ENCODE measurements at places on chromosomes 13 and 19. TPM values are rescaled to one million over a fixed set of nuclear protein-coding genes. Genes with fewer than 3 reads are reported as not detected.

- H3K36me3 ChIP-seq = no peaks in the 10 kb centered on the region
- no peaks in the 10 kb centered on the region for H3K4me1 ChIP-seq
- H3K27me3 ChIP-seq = no peaks in the 10 kb centered on the region
- no peak overlapping the region for H3K27ac ChIP-seq
- no peak overlapping the region for H3K4me3 ChIP-seq
These were observed 73.6 kb upstream of the ATP12A start for GRCh38 chr13:24606486-24607170.

Gene VSTM2B
- polyA plus RNA-seq = not detected

Gene CGB2
- 0.64 TPM for polyA plus RNA-seq

DNA sequence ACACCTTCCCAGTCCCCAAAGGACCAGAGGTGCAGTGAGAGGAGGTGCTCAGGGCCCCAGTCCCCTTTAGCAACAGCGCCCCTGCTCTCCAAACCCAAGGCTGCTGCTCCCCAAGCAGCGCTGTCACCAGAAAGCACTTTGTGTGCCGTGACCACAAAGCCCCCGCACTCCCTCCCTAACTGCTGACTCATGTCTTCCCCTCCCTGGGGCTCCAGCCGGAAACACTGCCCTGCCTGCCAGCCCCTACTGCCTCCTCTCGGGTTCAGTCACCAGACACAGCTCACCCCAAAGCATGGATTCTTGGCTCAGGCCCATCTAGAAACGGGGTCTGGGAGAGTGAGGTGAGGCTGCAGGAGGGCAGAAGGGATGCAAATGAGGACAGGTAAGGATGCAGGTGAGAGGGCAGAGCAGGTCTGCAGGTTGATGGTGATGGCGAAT lies 4.9 kb upstream of the TNFSF14 start:
- no peak overlapping the region for H3K27ac ChIP-seq
- peaks cover 35% of the 10 kb centered on the region for H3K27me3 ChIP-seq
- no peak overlapping the region for H3K4me3 ChIP-seq
- no peak for DNase-seq

Gene B3GNT8
- polyA plus RNA-seq = not detected

- DNase-seq = no peak
- no peaks in the 10 kb centered on the region for H3K27me3 ChIP-seq
- peak overlapping the region; percentile 92 for H3K27ac ChIP-seq
- peaks cover 7% of the 10 kb centered on the region for H3K4me1 ChIP-seq
- peak overlapping the region; percentile 98 for H3K4me3 ChIP-seq
- peaks cover 12% of the 10 kb centered on the region for H3K36me3 ChIP-seq
These were observed 399 bp upstream of the ZNF136 start for GRCh38 chr19:12162513-12162881.

DNA sequence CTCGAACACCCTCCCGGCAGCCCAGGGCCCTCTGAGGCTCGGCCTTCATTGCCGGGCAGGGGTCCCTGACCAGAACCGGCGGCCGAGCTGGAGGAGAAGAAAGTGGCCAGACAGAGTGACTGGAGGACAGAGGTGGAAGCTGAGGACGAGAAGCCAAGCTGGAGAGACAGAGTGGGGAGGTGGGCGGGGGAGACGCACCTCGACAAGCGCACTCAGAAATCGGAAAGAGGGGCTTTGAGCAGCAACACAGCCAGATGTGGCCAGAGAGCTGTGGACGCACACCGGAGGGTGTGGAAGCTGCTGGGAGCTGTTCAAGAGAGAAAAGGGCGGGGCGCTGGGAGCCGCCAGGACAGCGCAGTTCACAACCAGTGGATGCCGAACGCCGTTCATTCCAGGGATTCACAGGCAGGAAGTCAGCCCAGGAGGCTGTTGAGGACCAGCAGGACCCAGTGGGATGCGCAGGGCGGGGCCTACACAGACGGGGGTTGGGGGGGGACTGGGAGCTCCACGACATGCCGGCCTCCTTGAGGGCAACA lies 28.2 kb upstream of the C13orf46 start:
- no peak overlapping the region for H3K27ac ChIP-seq
- H3K27me3 ChIP-seq = no peaks in the 10 kb centered on the region
- no peak for DNase-seq
- H3K4me3 ChIP-seq = no peak overlapping the region

DNA sequence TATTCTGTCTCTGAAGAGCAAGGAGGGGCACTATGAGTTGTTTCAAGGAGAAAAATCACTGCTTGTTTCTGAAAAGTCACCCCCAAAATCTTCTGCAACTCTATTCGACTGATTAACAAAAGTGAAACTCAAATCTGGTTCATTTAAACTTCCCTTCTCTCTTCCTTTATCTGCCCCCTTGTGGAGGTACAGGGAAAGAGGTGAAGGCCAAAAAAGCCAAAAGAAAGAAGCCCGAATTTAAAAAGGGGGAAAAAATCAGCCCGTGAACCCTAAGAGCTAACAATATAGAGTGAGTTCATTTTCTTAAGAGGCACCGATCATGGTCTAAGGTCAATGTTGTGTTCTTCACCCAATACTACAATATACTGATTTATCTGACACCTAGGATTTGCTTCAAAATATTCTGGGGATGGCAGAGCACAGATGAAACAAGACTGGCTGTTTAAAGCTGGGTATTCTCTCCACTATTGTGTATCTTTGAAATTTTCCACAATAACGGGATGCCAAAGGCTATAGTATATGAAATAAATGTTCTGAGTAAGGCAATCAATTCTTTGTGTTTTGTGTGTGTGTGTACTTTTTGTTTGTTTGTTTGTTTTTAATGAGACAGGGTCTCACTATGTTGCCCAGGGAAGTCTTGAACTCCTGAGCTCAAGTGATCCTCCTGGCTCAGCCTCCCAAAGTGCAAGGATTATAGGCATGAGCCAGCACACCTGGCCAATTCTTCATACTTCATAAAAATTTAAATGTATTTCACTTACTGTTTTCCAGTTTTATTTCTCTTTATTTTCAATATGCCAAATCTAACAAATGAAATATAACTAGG lies 55.0 kb upstream of the EEF1AKMT1 start:
- peaks cover 4% of the 10 kb centered on the region for H3K36me3 ChIP-seq
- H3K27me3 ChIP-seq = no peaks in the 10 kb centered on the region
- H3K27ac ChIP-seq = peak overlapping the region; percentile 31
- H3K4me3 ChIP-seq = peak overlapping the region; percentile 45
- peak; percentile 27 for DNase-seq
- H3K4me1 ChIP-seq = peaks cover 29% of the 10 kb centered on the region

DNA sequence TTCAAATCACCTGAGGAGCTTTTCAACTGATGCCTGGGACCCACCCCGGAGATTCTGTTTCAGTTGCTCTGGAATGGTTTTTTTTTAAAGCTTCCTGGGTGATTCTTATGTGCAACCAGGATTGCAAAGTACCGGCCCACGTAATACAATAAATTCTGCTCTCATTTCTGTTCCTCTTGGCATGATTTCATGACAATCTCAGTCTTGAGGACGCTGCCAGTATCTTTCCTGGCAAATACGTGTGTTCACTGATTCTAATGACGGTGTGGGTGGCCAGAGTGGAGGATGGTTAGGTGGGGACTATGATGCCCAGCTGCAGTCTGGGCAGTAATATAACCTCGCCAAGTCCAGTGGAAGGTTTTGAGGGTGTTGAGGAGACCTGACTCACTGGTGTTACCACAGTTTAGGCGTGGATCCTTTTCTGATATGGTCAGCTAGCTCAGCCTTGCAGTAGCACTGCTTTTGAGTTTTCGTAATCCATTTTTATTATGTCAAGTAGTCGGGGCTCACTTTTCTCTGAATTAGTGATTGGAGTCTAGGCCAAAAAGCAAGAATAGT lies 49.4 kb downstream of the FAM124A start:
- DNase-seq = no peak
- H3K27me3 ChIP-seq = no peaks in the 10 kb centered on the region

Gene SIAH3
- polyA plus RNA-seq = 0.08 TPM

Measured in SK-N-SH (cell line).